Activated effector memory CD4-positive, alpha-beta T cell treated with anti-CD3 and anti-CD28 coated beads, Interleukin-2, amount 50 U/mL, for 16 hours (primary cell): ENCODE measurements at places on chromosomes 2 and 18.
A peak's percentile ranks its signal among the peaks of the same experiment; 100 is the strongest.

GRCh38 chr2:157257312-157258252, at the start of gene GALNT5:
Gene GALNT5 (plus strand): TSS chr2:157257705. CDS start chr2:157258083, 378 bp downstream.
- no peak for DNase-seq

GRCh38 chr18:45775241-45775676, 50.2 kb upstream of the SIGLEC15 start:
- DNase-seq, result peak; percentile 82

DNA sequence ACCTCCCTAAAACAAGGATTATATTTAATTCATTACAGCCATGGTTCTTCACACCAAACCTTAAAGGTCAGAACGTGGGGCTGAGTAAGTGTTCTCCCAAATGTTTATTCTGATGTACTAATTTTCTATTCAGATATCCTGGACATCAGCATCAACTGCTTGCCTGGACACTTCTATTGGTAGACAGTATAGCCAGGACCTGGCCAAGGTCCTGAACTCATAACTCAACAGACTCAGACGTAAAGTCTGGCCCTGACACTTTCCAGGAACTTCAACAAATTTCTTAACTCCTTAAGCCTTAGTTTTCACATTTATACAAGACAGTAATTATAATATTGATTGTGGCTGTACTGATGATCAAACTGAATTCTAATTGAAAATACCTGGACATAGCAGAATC, 89.1 kb downstream of the AKAIN1 start:
- DNase-seq, result no peak

DNA sequence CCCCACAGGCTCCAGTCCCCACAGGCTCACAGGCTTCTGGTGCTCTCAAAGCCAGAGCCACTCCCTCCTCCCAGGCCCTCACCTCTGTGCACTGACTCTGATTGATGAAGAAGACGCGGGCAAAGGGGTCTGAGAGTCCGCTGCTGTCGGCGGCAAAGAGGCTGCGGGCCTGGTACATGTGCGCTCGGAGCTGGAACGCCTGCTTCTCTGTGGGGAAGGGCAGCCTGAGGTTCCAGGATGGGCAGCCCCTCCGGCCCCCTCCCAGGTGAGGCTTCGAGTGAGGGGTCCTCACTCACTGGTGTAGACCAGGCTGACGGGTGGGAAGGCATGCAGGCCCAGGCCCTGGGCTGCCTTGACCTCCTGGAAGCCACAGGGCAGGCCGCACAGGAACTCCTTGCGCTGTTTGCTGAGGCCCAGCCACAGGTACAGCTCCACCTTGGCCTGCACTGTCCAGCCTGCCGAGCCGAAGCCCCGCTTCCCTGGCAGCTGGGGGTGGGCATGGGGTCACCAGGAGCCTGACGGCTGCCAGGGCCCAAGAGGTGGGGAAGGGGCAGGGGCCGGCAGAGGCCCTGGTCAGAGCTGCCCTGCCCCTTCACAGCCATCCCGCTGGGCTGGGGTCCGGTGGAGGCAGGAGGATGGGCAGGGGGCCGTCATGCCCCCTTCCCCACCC, 2.0 kb downstream of the OTOF start:
- no peak for DNase-seq

- no peak for DNase-seq
Observed at GRCh38 chr18:45336448-45336847, 278.8 kb upstream of the SLC14A2 start.

- DNase-seq, result no peak
Observed at GRCh38 chr2:176268976-176269318, 295 bp upstream of the MTX2 start.
